ENCODE measurements at places on chromosomes 13 and 19. TPM values are rescaled to one million over a fixed set of nuclear protein-coding genes. Genes with fewer than 3 reads are reported as not detected.

RGL3 gene
- total RNA-seq, result 0.28 TPM

GRCh38 chr13:94761407-94761806, 49.1 kb upstream of the SOX21 start:
- H3K27me3 ChIP-seq, result no peaks in the 10 kb centered on the region
- H3K27ac ChIP-seq, result no peak overlapping the region
- H3K4me1 ChIP-seq, result no peaks in the 10 kb centered on the region

- DNase-seq, result no peak
- peaks cover 40% of the 10 kb centered on the region for H3K36me3 ChIP-seq
- no peak overlapping the region for H3K4me3 ChIP-seq
These were observed 26.7 kb upstream of the ISYNA1 start for GRCh38 chr19:18464646-18465045.

GRCh38 chr13:68806125-68806524, 1301.5 kb upstream of the ATXN8OS start:
- no peaks in the 10 kb centered on the region for H3K36me3 ChIP-seq
- H3K4me1 ChIP-seq, result no peaks in the 10 kb centered on the region
- no peak overlapping the region for H3K4me3 ChIP-seq
- H3K27me3 ChIP-seq, result no peaks in the 10 kb centered on the region

GRCh38 chr13:26561651-26562511, 4.4 kb downstream of the WASF3 start:
- H3K27ac ChIP-seq, result no peak overlapping the region
- H3K4me3 ChIP-seq, result no peak overlapping the region
- no peaks in the 10 kb centered on the region for H3K36me3 ChIP-seq
- peaks cover 42% of the 10 kb centered on the region for H3K27me3 ChIP-seq
- H3K4me1 ChIP-seq, result peaks cover 4% of the 10 kb centered on the region

- no peak overlapping the region for H3K27ac ChIP-seq
- H3K4me1 ChIP-seq, result peaks cover 10% of the 10 kb centered on the region
- peaks cover 50% of the 10 kb centered on the region for H3K27me3 ChIP-seq
- no peak for DNase-seq
These were observed 2.8 kb upstream of the KLF5 start for GRCh38 chr13:73055813-73056564.

Measured in thymus (tissue), 14 donors.